ENCODE measurements at places on chromosomes 5 and 9.

DNA sequence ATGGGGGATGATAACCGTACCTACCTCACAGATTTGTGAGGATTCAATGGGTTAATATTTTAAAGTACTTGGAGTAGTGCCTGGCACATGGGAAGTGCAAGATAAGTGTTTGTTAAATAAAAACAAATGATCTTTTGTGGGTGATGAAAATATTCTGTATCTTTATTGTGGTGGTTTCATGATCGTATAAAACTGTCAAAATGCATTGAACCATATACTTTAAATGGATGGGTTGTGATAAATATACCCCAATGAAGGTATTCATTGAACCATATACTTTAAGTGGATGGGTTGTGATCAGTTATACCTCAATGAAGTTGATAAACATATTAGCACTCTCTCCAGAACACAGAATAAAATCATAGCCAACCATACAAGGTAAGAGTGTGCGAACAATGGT lies 234.5 kb downstream of the CRB2 start:
- no peak for DNase-seq

DNA sequence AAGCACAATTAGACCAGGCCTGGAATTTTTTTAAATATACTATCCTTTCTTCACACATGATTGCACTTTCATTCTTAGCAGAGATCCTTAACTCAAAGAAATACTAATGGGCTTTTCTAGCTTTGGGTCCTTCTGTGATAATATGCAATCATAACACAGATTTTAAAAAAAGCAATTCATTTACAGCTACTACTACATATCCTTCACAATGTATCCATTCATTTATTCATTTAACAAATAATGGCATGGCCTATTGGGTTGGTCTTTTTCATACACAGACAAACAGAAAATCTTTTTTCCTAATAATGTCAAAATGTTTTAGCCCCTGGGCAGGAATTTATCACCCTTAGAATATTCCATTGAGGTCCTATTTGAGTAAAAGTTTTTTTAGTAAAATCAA lies 47.0 kb downstream of the SAXO1 start:
- no peak for DNase-seq

DNA sequence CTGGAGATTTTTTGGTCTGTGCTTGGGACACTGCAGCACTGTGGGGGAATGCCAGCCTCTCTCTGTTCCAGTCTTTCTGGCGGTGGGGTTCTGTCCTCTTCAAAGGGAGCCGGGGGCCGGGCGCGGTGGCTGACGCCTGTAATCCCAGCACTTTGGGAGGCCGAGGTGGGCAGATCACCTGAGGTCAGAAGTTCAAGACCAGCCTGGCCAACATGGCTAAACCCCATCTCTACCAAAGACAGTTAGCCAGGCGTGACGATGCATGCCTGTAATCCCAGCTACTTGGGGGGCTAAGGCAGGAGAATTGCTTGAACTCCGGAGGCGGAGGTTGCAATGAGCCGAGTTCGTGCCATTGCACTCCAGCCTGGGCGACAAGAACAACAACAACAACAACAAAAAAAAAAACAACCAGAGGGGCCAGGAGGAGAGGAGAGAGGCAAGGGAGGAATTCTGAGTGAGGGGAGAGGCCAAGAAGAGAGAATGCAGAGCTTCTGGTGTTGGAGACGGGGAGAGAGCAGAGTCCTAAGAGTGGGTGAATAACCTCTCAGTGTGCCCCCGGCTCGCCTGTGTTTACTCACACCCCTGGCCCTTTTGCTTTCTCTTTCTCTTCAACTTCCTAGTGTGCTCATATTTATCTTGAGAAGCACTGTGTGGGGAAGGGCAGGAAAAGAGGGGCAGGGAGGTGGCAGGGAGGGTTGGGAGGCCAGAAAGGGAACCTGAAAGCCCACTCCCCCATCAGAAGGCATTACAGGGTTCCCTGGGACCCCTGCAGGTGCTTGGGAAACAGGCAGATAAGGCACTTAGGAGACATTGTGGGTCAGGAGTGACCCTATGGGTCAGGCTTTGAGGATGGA lies 3.2 kb upstream of the SET start:
- DNase-seq: no peak

DNA sequence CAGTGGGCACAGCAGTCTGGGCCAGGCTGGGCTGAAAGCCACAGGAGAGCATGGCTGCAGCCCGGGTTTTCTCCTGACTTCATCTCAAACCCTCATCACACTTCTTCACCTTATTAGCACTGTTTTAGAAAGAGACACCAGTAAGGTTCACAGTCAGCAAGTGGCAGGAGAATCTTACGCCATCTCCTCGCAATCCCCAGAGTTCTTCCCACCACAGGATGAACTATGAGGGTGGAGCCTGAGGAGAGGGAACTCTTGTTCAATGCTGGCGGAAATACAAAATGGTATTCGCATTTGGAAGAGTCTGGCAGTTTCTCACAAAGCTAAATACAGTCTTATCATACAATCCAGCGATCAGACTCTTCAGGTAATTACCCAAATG lies 14.7 kb downstream of the BICD2 start:
- DNase-seq: no peak

GRCh38 chr5:176739461-176740051 lies 70.8 kb upstream of the UNC5A start:
- no peak for DNase-seq

DNA sequence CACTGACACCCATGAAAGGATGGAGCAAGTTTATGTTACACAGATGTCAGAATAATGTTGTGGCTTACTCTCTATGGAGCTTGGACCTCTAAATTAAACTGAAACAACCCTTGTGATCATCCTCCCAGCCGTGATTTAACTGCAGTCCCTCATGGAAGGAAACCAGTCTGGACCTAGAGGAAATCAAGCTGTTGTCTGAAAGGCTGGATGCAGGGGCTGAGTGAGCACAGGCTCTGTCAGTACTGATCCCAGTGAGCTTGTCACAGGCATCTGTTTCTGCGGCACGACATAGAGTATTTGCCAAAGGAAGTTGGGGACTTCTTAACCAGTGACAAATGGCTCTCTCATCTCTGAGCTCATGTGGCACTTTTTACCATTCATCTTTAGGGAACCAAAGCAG lies 282.9 kb upstream of the MAP3K1 start:
- no peak for DNase-seq

- no peak for DNase-seq
These were observed 7.8 kb downstream of the NOL6 start for GRCh38 chr9:33465596-33466564.

DNA sequence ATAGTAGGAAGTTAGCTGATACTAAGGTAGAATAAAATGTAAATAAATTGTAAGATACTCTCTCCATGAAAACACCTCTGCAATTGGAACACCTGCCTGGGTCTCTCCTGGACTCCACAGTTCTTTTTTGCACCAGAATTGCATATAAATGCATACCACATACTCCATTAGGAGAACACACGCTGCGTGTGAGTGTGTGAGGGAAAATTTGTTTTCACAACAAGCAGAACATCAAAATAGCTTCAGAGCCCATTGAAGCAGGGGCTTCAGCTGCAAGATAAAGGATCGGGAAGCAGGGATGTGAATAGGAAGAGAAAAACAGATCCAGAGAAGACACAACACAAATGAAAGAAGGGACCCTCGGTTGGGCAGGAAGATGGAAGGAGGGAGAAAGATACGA lies 389.8 kb upstream of the BRINP1 start:
- DNase-seq: no peak

DNA sequence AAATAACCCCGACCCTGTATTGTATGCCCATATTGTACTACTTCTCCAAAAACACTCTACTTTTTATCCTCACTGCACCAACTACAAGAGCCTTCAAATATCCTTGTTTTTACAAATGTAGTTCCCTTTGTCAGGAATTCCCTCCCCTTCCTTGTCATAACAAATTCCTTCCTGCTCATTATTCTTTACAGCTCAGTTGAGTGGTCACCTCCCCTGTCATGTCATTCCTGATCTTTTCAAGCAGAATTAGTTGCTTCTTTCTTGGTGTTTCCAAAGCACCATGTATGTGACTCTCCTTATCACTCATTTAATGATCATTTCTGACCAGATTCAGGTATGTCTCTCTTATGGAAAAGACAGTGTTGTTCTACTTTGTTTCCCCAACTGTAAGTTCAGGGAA lies 194.2 kb upstream of the SMC2 start:
- DNase-seq: no peak

GRCh38 chr9:125140576-125140975 lies 2.8 kb downstream of the SCAI start:
- DNase-seq: no peak

- no peak for DNase-seq
These were observed 96.3 kb downstream of the PTCH1 start for GRCh38 chr9:95420518-95420917.

- no peak for DNase-seq
These were observed 1.1 kb downstream of the PTGER4 start for GRCh38 chr5:40680741-40681362.

DNA sequence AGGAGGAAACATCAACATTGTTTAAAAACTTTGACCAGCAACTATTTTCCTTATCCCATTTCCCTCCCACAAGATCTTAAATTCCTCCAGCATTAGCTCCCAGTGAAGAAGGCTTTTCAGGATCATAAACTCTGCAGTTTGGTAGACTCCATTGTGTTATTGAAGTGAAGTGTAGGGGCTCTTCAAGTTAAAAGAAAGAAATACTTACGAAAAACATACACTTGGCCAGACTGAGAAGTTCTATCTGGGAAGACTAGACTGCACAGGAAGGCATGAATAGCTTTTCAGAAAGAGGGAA lies 22.3 kb downstream of the LIFR start:
- no peak for DNase-seq

- no peak for DNase-seq
These were observed 15.5 kb downstream of the TYRP1 start for GRCh38 chr9:12708562-12709298.

GRCh38 chr9:21295992-21296391 lies 9.1 kb downstream of the IFNA5 start:
- no peak for DNase-seq

- no peak for DNase-seq
These were observed 60.9 kb upstream of the TLR4 start for GRCh38 chr9:117643288-117643654.

DNA sequence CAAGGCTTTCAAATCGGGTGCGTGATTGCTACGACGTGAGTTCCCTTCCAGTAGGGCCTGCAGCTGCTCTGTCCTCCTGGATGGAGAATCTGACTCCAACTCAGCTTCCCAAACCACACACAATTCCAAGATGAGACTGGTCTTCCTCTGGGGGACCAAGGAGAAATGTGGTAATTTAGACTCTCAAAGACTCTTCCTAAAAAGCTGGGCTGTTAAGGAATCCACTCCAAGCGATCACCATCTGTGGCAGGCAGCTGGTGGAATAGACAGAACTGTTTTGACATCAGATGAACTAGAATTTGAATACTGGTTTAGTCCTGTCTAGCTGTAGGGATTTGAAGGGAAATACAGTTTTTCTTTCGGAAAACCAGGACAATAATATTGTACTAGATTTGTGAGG lies 130.7 kb upstream of the KLF4 start:
- DNase-seq: no peak

DNA sequence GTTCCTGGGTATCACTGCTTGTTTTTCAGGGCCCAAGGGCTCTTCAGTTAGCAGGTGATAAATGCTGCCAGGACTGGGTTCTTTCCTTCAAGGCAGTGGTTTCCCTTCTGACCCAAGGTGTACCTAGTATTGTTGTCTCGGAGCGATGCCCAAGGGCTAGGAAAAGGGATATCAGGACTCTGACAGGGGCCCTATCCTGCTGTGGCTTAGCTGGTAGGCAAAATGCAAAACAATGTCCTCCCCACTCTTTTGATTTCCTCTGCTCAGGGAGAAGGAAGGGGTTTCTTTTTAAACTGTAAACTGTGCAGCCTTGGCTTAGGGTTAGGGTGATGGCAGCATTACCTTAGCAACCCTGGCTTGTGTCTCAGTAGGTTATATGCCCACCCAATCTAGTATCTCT lies 508.8 kb upstream of the CTNND2 start:
- DNase-seq: no peak

GRCh38 chr9:93827545-93828330 lies 127.4 kb downstream of the BARX1 start:
- no peak for DNase-seq

GRCh38 chr5:76960004-76960625 lies 7.3 kb downstream of the CRHBP start:
- DNase-seq: no peak

DNA sequence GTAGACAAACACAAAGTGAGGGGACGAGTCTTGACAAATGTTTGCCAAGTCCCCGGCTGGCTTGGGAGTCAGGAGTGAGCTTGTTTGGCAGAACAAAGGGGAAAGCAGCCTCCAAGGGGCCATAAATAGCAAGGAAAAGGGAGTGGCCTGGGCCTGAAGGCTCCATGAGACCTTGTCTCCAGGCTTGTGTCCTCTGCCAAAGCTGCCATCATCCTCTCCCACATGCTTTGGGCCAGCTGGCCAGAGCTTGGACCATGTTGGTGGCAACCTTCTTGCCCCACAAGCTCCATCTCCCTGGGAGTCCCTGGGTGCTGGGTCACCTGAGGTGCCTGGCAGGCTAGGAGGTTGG lies 13.3 kb upstream of the PITX1 start:
- no peak for DNase-seq

- no peak for DNase-seq
These were observed 24.3 kb downstream of the HMHB1 start for GRCh38 chr5:143836161-143836725.

GRCh38 chr5:133117912-133118445 lies 66.2 kb downstream of the HSPA4 start:
- no peak for DNase-seq

DNA sequence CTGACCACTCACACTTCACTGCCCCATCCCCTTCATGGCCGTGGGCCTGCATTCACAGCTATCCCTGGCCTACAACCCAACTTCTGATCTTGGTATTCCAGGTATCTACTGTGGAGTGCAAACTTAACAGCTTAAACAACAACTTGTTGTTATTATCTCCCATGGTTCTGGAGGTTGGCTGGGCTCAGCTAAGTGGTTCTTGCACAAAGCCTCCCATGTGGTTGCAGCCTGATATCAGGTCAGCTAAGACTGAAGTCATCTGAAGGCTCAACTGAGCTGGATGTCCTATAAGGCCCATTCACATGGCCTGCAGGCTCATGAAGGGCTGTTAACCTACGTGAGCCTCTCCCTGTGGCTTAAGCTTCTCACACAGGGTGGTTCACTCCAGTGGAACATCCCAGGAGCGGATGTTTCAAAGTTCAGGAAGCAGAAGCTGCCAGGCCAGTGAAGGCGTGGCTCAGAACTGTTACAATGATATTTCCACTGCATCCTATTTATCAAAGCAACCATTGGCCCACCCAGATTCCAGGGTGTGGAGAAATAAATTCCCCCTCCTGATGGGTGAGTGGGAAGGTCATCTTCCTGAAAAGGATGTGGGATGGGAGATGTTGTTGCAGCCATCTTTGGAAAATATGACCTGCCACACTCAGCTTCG lies 30.0 kb upstream of the TRIO start:
- no peak for DNase-seq

DNA sequence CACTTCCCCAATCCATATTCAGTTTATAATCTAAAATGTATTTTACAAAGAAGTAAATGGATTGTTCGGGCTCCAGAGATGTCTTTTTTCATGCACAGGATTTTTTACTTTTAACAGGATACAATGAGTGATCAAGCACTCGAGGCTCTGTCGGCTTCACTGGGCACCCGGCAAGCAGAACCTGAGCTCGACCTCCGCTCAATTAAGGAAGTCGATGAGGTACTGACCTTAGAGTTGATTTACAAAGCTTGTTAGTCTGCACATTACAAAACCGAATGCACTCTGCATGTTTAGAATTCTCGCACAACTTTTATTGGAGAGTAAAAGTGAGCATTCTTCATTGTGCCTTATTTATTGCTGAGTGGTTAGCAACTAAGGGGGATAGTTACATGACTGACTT lies 65.2 kb downstream of the ERAP1 start:
- DNase-seq: no peak

GRCh38 chr9:19553441-19553840 lies 144.6 kb downstream of the ACER2 start:
- no peak for DNase-seq

GRCh38 chr9:68476422-68476821 lies 64.3 kb downstream of the TMEM252 start:
- DNase-seq: no peak

Data from iPS DF 19.7 (cell line).